T1000 (cell line): ENCODE measurements at places on chromosomes 4 and X.

GRCh38 chr4:154626793-154627484, 14.5 kb upstream of the FGG start:
- DNase-seq, result no peak

DNA sequence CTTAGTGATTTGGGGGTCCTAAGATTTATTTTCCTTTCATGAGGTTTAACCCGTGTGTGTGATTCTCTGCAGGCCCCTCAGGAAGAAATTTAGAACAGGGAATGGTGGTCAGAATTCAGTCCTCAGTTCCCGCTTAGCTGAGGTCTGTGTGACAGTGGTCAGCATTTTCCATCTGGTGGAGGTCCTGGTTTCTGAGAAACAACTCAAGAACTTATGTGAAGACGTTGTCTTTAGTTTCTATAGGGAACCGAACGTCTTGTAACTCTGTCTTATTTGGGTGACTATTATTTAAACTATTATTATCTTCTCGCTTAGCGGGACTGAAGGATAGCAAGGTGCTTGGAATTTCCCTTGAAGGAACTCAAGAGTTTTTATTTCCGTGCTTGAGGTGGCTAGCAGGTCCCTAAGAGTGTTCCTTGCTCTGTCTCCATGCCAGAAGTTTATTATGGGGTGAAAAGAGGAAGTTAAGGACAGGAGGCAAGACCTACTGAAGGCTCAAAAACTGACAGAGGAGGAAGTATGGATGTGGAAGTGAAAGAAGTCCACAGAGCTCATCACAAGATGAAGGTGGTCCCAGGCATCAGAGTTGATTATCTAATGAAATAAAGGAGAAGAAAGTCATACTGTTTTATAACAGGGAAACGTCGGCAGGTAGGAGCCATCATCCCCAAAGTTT, 9.4 kb downstream of the MGST2 start:
- no peak for DNase-seq

GRCh38 chrX:45801554-45801953, 600.9 kb upstream of the DIPK2B start:
- DNase-seq, result no peak

DNA sequence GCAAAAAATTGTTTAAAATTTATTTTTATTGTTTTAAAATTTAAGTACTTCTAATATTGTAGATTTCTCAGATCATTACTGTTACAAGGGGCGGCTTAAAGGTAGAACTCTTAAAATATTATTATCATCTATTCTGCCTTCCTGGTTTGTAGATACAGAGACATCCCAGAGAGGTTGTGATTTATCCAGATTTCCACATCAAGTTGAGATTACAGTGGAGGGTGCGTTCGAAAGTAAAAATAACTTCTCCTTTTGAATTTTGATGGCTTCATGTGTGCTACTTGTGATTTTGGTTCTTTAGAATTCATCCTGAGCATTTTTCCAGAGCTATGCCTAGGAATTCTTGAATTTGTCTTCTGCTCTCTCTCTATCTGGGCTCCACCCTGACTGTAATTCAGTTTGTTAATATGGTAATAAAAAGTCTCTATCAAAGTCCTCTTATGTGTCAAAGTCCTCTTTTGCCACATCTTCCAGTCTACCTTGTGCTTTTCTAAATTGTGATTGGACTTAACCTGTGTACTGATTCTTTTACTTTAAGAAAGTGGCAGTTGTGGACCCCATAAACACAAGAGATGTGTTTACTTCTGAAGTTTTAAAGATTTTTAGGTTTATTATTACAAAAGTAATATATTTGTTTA, 37.2 kb downstream of the CLCN3 start:
- DNase-seq, result no peak

GRCh38 chrX:153804621-153805020, 10.2 kb downstream of the SSR4 start:
- DNase-seq, result no peak

DNA sequence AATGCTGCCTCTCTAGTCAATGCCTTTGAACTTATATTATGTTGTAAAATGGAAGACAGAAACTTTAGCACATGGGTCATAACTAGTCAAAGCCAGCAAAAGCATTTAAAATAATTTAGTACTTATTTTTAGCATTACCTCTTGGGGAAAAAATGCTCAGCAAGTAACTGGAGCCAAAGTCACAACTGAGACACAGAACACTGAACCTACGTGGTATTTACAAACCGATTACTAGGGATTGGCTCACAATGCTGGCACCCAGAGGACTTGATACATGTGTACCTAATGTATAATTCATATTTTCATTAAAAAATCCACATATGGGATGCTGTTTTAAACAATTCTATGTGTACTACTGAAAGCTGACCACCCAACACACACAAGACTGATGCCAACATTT, 38.4 kb downstream of the PHKA2 start:
- no peak for DNase-seq

GRCh38 chr4:26030260-26030667, 116.2 kb downstream of the SMIM20 start:
- no peak for DNase-seq

DNA sequence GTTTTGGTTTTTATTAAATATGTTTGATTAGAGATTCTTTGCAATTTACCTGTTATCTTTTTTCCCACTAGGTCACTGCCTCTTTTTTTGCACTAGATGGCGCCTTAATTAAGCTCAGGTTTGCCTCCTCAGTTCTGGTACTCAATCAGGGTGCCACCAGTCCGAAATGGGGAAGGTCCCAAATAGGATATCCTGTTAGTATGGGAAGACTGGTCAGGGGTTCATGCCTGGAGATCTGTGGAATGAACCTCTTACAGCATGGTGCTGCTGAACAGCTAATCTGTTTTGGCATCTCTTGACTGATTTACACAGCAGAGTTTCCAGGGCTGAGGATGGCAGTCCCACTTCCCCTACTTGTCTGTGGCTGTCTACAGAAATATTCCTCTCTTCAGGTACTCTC, 24.2 kb upstream of the VSIG1 start:
- no peak for DNase-seq

- no peak for DNase-seq
Observed at GRCh38 chr4:112563431-112564200, 47.6 kb upstream of the NEUROG2 start.

DNA sequence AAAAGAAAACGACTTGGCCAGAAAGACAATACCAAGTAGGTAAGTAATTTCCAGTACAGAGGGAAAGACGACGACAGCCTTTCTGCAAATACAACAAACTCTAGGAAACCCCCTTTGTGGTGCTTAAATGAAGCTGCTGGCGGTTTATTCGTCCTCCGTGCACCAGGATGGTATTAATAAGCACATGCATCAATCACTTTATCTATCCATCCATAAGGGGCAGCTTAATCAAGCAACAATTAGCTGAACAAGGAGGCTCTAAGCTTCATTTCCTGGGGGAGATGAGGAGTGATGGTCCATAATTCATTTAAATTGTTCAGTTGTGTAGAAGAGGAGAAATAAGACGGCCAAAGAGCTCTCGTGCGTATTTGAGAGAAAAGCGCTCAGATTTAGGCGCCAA, 26.2 kb downstream of the IRF2 start:
- no peak for DNase-seq

DNA sequence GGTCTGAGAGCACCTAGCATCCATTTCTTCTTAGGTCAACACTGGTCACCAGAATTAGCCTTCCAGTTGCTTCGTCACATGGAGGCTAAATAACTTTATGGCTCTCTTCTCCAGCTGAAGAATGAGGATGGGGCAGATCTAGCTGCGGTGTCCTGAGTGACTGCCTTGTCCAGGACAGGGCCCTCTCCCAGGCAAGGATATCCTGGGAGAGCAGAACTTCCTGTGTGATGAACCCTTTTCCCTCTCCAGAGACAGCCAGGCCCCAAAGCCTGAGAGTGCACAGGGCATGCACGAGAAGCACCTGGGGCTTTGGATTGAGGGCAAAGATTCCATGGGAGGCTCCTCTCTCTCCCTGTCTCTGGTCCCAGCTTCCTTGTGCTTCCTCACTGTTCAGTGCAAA, 108.2 kb upstream of the MAMLD1 start:
- no peak for DNase-seq

GRCh38 chrX:153673428-153674218, at the start of gene PNCK:
Gene PNCK, minus strand, starts transcription at chrX:153673813. Its CDS starts 737 bp downstream, at chrX:153673076.
- DNase-seq, result no peak

- no peak for DNase-seq
Observed at GRCh38 chrX:866441-866990, 235.9 kb downstream of the SHOX start.

GRCh38 chr4:141133999-141134995, 1.0 kb upstream of the RNF150 start:
- no peak for DNase-seq

DNA sequence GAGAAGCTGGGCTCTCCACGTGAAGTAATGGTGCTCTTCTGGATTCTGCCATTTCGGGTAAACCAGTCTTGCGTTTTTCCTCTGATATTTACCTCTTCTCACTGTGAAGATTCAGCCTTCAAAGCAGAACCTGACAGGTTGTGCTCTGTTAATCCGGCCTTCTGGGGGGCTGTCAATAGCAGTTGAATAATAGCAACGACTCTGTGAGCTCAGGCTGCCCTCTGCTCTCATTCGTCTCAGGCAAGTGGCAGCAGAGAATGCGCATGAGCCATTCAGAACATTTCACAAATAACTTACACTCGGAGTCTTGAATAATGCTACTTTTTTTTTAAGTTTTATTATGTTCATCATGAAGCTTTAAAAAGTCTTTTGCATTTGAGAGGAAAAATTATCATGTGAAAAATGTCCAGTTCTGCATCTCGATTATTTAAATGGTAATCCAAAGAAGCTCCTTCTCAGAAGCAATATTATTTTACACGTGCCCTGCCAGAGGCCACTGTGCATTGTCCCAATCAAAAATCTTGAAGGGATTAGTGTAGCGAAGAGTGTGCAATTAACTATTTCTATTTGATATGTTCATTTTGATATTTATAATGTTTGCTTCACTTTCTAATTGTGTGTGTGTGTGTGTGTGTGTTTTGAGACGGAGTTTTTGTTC, 354.2 kb upstream of the FAT1 start:
- DNase-seq, result no peak

- no peak for DNase-seq
Observed at GRCh38 chrX:43728002-43728401, 71.9 kb downstream of the MAOA start.

DNA sequence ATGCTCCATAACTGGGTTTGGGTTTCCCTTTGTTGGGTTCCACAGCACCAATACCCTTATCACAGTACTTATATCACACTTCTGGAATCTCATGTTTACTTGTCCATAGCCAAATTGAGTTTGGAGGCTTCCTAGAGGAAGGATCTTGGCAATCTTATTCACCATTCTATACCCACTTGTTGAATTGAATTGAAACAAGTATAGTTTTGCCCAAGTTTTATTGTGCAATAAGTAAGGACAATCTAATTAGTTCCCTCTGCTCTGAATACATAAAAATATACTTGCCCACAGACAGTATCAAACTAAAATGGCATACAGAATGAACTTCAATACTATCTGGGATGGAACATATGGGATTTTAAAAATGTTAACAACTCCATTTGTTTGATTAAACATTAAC, 40.3 kb downstream of the SEC31A start:
- DNase-seq, result no peak

DNA sequence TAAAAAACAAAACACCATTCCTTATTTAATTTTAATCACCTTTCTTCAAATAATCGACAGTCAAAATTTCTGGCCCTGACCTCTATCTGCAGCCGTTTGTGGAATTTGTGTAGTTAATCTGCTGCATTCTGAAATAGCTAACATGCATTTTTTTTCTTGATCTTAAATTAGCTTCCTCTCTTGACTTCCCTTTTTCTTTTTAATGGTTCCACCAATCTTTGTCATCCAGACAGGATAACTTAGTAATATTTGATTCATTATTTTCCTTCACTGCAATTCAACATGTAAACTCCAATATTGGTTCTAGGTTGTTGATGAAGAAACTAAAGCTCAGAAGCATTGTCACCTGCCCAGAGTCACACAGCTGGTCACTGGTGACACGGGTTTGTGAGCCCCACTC, 77.3 kb downstream of the ARHGAP10 start:
- DNase-seq, result no peak

GRCh38 chr4:40409835-40410234, 74.7 kb downstream of the CHRNA9 start:
- no peak for DNase-seq
